Bronchial epithelial cell (primary cell): ENCODE measurements at places on chromosomes 1 and 21. TPM values are rescaled to one million over a fixed set of nuclear protein-coding genes. Genes with fewer than 3 reads are reported as not detected.
A peak's percentile ranks its signal among the peaks of the same experiment; 100 is the strongest.

- DNase-seq, result peak; percentile 57
Measured at GRCh38 chr1:160108888-160109662, 6.5 kb upstream of the ATP1A2 start.

DNA sequence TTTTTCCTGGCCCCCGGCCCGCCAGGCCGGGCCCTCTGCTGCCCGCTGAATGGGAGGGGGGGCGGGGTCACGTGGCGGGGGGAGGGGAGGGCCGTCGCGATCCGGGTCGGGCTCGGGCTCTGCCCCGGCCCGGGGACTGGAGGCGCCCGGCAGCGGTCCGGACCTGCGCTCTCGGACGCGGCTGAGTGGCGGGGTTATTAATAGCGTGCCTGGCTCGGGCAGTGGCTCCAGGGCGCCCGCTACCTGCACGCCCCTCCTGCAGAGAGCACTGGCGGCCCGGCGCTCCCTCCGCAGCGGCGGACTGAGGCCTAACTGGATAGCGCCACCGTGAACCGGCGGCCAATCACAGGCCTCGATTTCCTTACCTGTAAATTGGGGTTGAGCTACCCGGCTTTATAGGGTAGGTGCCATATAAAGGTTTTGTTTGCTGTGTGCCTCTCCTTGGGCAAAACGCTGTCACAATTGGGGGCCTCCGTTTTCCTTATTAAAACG lies 28.1 kb downstream of the AHDC1 start:
- DNase-seq, result peak; percentile 47

ADCY10 gene
- 0.26 TPM in 2 replicates for total RNA-seq

GRCh38 chr1:221874285-221875003 lies 132.6 kb upstream of the DUSP10 start:
- no peak for DNase-seq

- DNase-seq, result no peak
Measured at GRCh38 chr1:30681782-30682181, 41.6 kb downstream of the MATN1 start.

- no peak for DNase-seq
Measured at GRCh38 chr1:13623021-13623637, 39.5 kb downstream of the PDPN start.

CADM3 gene
- not detected in 2 replicates for total RNA-seq

KRTAP12-4 gene
- not detected in 2 replicates for total RNA-seq

- no peak for DNase-seq
Measured at GRCh38 chr1:93323185-93323820, 22.4 kb upstream of the DR1 start.

DNA sequence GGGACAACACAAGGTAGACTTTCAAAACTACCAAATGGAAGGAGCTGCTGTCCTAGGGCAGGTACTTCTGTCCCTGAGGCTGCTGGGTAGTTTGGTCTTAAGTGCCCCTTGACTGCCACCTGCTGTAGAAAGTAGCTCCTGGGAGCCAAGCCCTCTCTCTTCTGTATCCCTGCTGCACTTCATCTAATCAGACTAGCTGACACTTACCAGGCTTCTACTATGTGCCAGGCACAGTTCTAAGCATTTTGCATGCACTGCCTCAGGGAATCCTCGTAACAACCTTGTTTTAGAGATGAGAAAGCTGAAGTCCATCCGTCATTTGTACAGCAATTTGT lies 15.9 kb upstream of the SRSF4 start:
- DNase-seq, result peak; percentile 62

DNA sequence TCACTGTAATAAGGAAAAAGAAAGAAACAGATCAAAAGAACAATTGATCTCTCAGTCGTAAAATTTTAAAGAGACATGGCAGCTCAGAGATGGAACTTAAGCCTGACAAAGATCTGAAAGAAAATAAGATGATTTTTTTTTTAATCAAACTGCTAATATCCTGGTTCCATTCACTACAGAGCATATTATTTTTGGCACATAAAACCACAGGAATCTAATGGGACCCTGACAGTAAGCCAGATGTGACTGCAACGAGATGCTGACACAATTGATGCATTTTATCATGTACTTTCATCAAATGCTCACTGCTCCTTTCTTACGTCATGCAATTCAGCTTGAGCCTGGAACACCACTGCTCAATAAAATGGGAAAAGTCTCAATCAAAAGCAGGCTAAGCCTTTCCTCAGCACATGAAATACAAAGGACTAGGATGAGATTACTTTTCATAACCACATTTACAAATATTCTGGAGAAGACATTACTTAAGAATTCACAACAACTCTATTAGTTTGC lies 16.6 kb downstream of the GPATCH2 start:
- no peak for DNase-seq

DNA sequence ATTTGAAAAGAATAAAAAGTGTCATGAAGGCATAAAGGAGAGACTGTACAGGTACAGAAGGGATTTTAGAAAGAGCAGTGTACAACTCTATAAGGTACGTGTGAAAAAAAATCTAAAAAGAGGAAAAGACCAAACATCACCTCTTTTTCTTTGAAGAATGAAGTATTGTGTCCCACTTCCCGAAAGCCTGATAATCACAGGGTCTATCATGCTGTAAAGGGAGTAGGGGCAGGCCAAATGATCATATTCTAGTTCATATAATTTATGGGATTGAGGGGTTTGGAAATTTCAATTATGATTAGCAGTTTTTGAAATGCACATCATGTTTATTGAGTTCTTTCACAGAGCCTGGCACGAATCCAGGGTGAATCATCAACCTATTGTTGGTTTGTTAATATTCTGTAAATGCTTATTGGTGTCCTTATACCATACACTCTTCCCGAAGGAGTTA lies 910 bp upstream of the RERE start:
- DNase-seq, result peak; percentile 91

- no peak for DNase-seq
Measured at GRCh38 chr1:113128116-113128515, 55.1 kb downstream of the LRIG2 start.

GRCh38 chr1:157162345-157162744 lies 24.1 kb upstream of the ETV3 start:
- no peak for DNase-seq

GRCh38 chr21:34567604-34568155 lies 47.2 kb downstream of the RCAN1 start:
- no peak for DNase-seq

GRCh38 chr1:113958691-113959090 lies 20.6 kb upstream of the OLFML3 start:
- DNase-seq, result peak; percentile 42

DNA sequence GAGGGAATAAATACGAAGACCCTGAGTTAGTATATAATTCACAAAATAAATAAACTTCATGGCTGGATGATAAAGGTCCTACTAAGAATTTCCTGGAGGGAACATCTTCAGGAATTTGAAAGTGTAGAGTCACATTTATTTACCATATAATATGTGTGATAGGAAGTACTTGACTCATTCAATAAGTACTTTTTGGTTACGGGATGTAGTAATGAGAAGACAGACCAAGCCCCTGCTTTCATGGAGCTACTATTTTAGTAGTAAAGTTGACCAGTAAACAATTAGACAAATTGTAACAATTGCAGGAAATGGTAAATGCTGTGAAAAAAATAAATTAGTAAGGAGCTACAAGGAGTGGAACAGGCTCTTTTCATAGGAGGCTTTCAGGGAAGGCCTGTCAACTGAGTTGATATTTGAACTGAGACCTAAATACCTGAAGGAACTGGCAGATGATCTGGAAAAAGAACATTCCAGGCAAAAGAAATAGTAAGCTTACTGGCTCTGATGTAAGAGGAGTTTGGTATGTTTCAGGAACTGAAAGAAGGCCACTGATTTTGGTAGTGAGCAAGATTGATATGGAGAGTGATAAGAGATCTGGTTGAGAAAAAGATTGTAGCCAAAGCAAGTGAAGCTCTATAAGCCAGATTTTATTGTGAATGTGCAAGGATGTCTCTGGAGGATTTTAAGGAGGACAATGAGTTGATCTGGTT lies 36.2 kb downstream of the CAMSAP2 start:
- DNase-seq, result no peak

DNA sequence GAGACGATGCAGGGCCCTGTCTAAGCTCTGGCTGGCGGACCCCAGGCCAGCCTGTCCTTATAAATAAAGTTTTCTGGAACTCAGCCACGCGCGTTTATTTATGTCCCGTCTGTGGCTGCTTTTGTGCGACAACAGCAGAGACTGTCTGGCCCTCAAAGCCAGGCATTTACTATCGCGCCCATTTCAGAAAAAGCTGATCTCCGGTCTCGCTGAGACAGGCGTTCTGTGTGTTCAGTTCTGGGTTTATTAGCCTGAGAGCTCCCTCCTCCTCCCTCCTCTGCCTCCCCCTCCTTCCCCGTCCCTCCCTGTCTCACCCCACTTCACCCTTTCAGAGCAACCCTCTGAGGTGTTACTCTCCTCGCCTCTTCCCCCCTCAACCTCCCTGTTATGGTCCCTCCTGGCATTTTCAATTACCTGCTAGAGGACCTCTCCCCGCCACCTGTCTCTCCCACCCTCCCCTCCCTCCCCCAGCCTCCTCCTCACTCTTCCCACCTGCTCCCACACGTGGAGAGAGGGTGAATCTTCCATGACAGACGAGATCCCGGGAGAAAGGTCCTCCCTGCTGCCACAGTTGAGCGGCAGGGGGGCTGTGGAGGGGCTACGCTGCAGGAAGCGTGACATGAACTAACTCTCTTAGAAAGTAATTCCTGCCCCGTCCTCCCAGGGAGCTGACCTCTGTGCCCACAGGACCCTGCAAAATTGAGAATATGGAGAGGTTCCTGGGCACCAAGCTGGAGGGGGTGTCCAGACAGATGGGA lies 59.9 kb downstream of the SPSB1 start:
- DNase-seq, result no peak

MXRA8 gene
- 0.51 and 5.0 TPM in 2 replicates for total RNA-seq

- DNase-seq, result no peak
Measured at GRCh38 chr1:180560868-180561600, 2.3 kb downstream of the OVAAL start.

DNA sequence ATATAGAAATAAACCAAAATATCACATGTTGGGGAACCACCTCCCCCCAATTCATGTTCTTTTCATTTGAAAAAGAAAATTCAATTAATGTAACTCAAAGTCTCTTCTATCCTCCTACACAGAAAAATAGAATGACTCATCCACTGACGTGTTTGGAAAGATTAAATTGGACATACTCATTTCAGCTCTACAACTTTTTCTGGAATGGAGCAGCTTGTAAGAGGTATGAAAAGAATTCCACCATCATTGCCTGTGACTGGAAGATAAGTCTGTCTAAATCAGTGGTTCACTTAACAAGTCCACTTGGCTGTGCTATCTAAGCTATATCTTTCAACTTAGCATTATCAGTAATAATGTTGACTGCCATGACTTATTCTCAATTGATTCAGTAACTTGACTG lies 702.3 kb downstream of the BRINP3 start:
- peak; percentile 65 for DNase-seq

CFHR4 gene
- not detected in 2 replicates for total RNA-seq

DNA sequence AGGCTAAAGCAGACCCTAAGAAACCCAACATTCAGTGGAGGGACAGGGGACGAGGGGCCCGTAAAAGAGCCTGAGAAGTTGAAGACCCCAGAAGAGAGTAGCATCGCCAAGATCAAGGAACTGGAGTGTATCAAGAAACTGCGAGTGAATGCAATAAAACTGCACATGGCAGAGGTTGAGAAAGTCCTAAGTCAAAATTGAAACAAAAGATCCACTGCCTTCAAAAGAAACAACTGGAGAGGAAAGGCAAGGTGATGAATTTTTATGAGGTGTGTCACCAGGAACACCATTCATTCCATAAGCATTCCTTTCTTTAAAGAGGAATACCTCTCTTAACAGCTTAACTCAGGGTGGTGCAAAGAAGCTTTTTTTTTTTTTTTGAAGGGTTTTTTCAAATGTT lies 38.3 kb upstream of the ADORA3 start:
- peak; percentile 76 for DNase-seq

DNA sequence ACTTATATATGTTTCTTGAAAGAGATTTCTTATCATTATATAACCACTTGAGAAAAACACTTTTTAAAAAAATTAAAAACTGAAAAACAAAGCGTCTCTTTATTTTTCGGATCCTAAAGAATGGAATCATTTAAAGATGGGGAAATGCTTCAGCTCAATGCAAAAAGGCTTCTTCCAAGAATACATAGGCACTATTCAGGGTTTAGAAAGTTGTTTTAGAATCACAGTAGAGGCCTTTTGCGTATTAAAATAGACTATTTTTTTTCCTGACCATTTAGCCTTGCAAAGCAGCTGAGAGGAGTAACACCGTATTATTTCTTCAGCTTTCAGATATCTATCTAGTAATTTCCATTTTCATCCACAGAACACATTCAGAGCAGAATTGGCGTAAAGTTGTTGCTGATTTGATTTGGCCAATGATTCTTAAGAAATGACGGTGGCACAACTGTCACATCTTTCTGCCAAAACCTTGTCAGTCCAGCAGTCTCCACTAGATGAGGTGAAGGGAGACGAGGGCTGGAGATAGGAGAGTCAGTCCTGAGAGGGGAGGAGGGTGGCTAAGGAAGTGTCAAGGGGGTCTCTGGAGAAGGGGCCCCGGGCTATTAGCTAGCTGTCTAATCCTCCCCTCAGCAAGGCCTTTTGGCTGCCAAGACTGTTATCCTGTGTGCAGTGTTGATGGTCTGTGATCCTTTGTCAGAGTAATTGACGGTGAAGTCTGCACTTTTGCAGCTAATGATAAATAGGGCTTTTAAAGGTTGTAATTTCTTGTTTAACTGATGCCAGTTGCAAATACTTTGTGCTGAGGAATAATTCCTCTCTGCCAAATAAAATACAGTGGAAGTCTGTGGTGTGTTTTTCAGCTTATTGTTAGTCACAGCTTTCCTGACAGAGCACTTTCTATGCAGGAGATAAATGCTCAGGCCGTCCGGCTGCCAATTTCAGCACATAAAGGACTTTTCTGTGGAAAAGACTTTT lies 34.7 kb downstream of the PRRX1 start:
- no peak for DNase-seq

TCHH gene
- total RNA-seq, result under 0.01 TPM in 2 replicates

DNA sequence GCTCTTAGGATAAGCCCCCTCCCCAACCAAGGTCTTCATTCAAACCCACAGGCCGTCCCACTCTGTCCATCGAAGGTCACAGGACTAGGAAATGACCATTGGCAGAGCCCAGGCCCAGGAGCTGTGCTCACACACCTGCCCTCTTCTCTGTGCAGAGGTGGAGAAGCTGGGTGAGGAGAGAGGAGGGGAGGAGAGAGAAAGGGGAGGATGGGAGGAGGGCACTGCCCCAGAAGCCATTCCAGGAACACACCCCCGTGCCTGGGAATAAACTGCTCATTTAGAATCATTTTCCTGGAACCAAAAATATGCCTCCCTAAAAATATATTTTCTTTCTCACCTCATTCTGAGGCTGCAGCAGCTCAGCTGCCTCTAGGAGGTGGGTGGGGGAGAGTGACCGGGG lies 6.4 kb upstream of the SDC3 start:
- DNase-seq, result no peak
